GM04504 (cell line): ENCODE measurements at places on chromosomes 6 and 20.

- no peak for DNase-seq
Observed at GRCh38 chr6:167005350-167006159, 6.4 kb downstream of the CEP43 start.

DNA sequence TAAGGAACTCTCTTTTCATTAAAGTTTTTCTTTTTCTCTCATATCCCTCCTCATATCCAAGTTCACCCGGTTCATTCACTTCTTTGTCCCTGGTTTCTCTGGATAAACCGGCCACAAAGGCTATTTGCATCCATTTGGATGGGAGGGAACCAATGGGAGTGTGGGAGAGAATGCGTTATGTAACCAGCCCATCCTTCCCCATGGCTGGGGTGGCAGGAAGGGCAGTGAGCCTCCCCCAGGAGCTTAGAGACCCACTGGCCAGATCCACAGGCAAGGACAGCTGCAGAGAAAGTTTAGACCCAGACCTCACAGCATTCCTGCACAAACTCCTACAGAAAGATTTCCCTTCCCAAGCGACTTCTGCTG, 10.7 kb downstream of the CASS4 start:
- DNase-seq: no peak

DNA sequence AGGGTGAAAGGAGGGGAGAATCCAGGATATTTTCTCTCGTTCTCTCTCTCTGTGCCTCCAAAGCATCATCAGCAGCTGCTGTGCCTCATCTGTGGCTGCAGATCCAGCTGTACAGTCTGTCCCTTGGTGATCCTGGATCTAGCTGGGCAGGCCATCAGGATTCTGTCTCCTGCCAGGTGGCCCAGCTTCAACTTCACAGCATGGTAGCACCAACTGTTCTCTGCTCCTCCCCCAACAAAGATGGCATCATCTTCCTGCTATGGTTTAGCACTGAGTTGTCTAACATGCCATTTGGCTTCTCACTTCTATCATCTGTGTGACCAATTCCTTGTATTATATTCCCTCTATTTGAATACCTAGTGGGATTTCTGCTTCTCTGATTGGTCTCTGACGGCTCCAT, 28.6 kb upstream of the ARFGEF2 start:
- DNase-seq: no peak

DNA sequence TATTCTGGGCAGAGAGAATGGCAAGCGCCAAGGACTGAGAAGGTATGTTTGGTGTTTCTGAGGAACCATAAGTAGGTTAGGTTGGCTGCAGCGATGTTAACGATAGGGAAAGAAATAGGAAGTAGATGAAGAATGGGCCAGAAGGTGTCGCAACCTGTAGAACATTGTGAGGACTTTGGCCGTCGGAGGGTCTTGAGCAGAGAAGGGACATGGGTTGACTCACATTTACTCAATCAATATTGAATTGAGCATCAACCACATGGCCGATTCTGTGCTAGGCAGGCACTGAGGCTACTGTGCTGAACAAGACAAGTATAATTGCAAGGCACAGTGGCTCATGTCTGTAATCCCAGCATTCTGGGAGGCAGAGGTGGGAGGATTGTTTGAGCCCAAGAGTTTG, 26.8 kb upstream of the RPN2 start:
- DNase-seq: no peak

DNA sequence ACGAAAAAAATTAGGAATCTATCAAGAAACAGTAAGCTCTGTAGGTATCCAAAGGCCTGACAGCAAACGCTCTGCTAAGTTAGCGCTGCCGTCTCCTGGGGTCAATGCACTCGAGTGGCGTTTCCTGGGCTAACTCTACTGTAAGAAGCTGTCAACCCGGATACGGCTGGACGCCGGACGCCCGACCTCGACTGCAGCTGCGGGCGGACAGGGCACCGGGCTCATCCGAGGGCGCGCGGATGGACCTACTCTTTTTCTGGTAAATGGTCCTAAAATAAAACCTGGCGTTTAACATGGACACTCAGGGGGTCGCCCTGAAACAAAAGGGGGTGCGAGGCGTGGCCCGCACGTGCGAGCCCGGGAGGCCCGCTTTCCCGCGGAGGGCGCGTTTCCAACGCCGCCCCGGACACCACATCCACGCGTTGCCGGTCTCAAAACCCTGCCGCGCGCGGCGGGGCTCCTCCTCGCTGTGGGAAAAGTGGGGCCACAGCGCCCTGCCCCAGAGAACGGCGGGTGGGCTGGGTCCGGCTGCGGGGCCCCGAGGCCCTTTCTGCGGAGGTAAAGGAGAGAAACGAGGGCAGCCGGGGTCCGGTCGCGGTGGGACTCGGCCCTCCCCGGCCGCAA, 537 bp downstream of the TCP1 start:
- no peak for DNase-seq

DNA sequence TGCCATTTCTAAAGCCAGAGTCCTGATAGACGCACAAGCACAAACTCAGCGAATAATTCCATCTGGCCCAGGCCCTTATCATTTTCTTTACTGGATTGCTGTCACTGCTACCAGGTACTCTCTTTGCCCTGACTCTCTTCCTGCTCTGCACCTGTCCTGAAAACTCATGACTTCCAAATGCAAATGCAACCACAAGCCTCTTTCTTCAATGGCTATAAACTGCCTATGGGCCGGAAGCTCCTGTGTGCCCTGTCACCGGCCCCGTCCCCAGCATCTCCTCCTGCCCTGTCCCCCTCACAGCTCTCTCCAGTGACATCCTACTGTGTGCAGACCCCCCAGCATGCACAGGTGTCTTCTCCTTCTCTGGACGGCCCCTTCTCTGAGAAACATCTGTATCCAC, 302.6 kb downstream of the GMDS start:
- no peak for DNase-seq

DNA sequence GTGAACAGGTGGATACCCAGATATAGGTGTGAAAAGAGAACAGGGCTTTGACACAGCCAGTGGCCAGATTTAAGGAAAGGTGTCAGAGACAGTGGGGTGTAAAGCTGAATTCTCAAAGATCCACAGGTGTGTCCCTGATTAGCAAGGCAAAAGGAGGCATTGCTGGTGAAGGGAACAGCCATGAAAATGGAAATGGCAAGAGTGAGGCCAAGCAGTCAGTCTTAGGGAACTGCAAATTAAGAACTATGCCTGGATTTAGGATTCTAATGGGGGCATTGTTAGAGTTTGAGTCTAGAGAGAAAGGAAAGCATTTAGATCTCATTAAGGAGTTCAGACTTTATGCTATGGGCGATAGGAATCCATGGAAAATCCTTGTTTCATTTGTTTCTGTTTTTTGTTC, 789.2 kb downstream of the MAFB start:
- no peak for DNase-seq

DNA sequence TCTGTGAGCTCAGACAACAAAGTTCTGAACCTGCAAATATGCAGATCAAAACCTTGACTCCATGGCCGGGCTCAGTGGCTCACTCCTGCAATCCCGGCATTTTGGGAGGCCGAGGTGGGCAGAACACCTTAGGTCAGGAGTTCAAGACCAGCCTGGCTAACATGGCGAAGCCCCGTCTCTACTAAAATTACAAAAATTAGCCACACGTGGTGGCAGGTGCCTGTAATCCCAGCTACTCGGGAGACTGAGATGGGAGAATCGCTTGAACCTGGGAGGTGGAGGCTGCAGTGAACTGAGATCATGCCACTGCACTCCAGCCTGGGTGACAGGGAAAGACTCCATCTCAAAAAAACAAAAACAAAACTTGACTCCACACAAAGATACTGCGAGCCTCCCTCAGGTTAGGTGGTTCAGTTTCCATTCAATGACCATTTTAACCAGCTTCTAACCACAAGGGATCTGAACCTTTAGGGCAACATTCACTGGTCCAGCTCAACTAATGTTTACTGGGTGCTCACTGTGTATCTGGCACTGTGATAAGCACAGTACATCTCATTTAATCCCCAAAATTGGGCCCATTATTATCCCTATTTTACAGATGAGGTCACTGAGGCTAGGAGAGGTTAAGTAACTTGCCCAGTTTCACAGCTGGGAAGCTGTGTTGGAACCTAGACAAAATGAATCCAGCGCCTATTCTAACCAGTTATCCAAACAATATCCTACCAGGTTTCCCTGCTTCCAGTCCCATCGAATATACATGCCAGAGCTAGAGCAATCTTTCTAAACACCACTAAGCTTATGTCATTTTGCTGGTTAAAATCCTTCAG, 1.8 kb downstream of the SNRPB start:
- no peak for DNase-seq

DNA sequence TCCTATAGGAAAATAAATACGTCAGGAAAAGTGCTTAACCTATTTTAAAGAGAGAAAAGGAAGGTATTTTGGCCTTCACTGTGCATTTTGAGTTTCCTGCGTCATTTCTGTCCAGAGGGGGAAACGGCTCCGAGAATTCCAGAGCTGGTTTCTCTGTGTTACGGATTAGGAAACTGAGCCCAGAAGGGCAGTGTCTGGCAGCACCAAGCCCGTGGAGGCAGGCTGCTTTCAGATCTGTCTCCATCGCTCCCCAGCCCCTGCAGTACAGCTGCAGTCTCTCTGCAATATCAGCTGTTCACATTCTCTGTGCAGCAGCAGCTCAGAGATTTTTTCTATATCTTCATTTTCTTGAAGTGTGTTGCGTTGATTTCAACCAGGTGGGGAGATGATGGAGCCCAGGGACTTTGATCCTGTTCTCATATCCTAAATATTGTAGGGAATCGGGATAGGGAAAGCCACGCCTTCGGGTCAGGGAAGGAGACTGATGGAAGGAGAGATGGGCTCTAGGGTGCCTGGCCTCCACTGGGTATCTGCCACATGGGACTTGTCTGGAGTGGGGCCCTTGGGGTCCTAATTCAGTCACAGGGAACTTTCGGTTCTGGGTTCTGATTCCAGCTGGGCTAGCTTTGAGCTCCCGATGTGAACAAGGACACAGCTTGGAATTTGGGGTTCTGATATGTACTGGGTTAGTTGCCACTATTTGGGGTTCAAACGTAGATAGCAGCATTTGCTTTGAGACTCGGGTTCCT, 2.8 kb downstream of the ANKRD60 start:
- DNase-seq: no peak

GRCh38 chr6:82178077-82178758, 69.3 kb downstream of the IBTK start:
- DNase-seq: peak; percentile 23

DNA sequence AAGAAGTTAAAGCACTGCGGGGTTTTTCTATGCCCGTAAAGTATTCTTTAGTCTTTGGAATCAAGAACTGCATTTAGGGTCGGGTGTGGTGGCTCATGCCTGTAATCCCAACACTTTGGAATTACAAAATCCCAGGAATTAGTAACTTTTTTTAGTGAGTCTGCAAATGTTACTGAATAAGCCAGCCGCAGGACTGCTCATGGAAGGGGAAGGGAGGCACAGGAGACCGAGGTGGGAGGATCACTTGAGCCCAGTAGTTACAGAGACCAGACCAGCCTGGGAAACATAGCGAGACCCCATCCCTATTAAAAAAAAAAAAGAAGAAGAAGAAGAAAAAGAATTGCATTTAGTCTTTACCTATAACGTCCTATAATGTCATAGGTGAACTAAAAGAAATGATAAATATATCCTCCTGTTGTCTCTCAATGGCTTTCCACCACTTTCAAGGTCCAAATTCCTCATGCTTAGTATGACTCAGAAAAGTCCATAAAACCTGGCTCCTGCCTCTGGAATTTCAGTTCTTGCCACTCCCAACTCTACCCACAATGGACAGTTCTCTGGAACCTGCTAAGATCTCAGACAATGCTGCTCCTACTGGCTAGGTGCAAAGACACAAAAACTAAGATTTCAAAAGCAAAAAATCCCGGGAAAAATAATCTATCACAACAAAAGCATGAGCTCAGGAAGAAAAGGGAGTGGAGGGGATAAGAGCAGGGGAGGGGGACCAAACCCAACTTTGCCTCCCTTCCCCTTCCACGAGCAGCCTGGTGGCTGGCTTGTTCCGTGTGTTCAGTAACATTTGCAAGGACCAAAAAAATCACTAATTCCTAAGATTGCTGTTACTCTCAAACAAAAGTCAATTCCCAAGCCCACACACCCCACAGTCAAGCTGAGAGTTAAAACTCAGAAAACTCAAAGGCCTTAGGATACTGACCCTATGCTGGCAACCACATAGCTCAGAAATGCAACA, 39.0 kb downstream of the B4GALT5 start:
- DNase-seq: no peak

- peak; percentile 46 for DNase-seq
Observed at GRCh38 chr6:2790588-2791449, 25.6 kb downstream of the WRNIP1 start.

DNA sequence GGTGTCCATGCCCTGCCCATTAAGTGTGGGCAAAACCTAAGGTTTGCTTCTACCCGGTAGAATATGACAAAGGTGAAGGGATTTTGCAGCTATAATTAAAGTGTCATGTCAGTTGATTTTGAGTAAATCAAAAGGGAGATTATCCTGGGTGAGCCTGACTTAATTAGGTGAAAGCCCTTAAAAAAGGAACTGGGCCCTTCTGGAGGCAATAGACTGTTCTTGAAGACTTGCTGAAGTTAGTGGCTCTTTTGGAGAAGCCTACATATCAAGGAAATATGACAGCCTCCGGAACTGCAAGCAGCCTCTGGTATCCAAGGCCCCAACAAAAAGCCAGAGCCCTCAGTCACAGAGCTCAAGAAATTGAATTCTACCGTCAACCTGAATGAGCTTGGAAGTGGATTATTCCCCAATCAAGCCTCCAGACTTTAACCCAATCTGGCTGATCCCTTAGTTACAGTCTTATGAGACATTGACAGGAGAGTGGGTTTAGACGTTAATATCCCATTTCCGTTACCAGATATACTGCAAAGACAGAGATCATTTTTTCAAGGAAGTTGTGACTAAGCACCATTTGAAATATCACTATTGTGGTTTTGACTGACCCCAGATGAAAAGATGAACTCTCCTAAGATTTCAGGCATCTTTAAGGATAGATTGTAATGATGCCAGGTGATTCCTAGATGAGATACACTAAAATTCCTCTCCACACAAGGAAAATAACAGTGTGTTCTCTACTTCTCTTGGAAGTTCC, 303.4 kb downstream of the PLCB1 start:
- DNase-seq: no peak

DNA sequence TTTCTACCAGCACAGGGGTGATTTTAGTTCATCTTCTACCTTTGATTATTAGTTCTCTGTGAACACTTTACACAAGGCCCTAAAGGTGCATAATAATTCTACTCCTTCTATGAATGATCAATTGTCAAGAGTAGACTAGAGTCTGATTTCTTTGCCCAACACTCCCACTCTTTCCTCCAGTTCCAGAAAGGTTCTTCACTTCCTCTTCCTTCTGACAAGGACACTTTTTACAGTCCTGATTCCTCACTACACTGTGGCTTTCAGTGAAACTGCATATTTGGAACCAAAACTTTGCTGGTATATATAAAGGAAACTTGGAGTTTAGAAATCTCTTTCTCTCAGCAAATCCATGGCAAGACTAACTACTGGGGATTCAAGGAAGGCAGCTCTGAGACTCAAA, 10.6 kb upstream of the RSPO3 start:
- no peak for DNase-seq

DNA sequence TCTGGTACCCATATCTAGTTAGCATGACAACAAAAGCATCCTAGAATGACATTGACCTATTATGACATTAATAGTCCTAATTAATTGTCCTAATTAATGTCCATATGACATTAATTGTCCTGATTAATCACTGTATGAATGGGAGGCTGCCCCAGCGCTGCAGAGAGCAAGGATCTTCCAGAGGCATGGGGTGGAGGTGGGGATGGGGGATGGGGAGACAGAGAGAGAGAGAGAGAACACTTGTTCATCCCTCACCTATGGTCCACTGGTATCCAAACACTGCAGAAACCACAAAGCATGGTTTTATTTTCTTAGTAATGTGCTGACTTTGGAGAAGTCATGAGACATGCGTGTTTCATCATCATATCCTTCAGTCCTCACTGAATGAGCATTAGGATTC, 235.1 kb downstream of the FNDC1 start:
- no peak for DNase-seq

- no peak for DNase-seq
Observed at GRCh38 chr6:13500915-13501314, 13.5 kb upstream of the GFOD1 start.
